ENCODE measurements at places on chromosomes 2 and 18. TPM values are rescaled to one million over a fixed set of nuclear protein-coding genes. Genes with fewer than 3 reads are reported as not detected.

GPR75 gene
- 1.5 TPM for polyA plus RNA-seq

CD207 gene
- 0.19 TPM for polyA plus RNA-seq

CCDC141 gene
- polyA plus RNA-seq: 79.4 TPM

CTNNA2 gene
- polyA plus RNA-seq: 0.52 TPM

ALK gene
- polyA plus RNA-seq: 0.03 TPM

SLC8A1 gene
- 6.5 TPM for polyA plus RNA-seq

LPIN1 gene
- 24.6 TPM for polyA plus RNA-seq

ELP2 gene
- polyA plus RNA-seq: 75.9 TPM

OR6B2 gene
- not detected for polyA plus RNA-seq

KCNE4 gene
- polyA plus RNA-seq: 3.9 TPM

NT5DC4 gene
- polyA plus RNA-seq: 0.09 TPM

TLX2 gene
- not detected for polyA plus RNA-seq

GREB1 gene
- polyA plus RNA-seq: 10.2 TPM

L3MBTL4 gene
- 1.4 TPM for polyA plus RNA-seq

CLEC4F gene
- 0.24 TPM for polyA plus RNA-seq

MROH2A gene
- polyA plus RNA-seq: not detected

CHRNG gene
- 160 TPM for polyA plus RNA-seq

RALB gene
- 43.7 TPM for polyA plus RNA-seq

GAD1 gene
- polyA plus RNA-seq: 0.83 TPM

EN1 gene
- 6.1 TPM for polyA plus RNA-seq

CAPN14 gene
- polyA plus RNA-seq: not detected

KCNG3 gene
- not detected for polyA plus RNA-seq

XIRP2 gene
- polyA plus RNA-seq: 201 TPM

DOK6 gene
- polyA plus RNA-seq: 3.5 TPM

PLGLB1 gene
- 6.6 TPM for polyA plus RNA-seq

DUSP2 gene
- polyA plus RNA-seq: 3.6 TPM

LBH gene
- polyA plus RNA-seq: 17.4 TPM

EVX2 gene
- polyA plus RNA-seq: not detected

EHD3 gene
- polyA plus RNA-seq: 3.7 TPM

PRSS56 gene
- polyA plus RNA-seq: 3.4 TPM

SERPINB13 gene
- polyA plus RNA-seq: not detected

ITGA4 gene
- 20.5 TPM for polyA plus RNA-seq

TMEM214 gene
- polyA plus RNA-seq: 68.0 TPM
